ENCODE measurements at places on chromosomes 16 and 17.

DNA sequence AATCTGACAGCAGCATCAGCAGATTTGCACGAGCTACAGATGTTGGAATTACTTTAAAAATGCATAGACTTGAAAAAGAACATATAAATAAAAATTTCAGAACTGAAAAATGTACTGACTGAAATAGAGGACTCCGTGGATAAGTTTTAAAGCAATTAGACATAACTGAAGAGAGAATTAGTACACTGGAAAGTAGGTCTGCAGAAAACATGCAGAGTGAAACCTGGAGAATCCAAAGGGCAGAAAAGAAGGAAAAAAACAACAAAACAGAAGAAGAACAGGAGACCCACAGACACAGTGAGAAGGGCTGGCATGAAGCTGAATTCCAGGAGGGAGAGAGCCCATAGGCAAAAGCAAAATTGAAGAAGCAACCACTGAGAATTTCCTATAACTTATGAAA lies 57.2 kb upstream of the ENPP7 start:
- DNase-seq, result no peak

DNA sequence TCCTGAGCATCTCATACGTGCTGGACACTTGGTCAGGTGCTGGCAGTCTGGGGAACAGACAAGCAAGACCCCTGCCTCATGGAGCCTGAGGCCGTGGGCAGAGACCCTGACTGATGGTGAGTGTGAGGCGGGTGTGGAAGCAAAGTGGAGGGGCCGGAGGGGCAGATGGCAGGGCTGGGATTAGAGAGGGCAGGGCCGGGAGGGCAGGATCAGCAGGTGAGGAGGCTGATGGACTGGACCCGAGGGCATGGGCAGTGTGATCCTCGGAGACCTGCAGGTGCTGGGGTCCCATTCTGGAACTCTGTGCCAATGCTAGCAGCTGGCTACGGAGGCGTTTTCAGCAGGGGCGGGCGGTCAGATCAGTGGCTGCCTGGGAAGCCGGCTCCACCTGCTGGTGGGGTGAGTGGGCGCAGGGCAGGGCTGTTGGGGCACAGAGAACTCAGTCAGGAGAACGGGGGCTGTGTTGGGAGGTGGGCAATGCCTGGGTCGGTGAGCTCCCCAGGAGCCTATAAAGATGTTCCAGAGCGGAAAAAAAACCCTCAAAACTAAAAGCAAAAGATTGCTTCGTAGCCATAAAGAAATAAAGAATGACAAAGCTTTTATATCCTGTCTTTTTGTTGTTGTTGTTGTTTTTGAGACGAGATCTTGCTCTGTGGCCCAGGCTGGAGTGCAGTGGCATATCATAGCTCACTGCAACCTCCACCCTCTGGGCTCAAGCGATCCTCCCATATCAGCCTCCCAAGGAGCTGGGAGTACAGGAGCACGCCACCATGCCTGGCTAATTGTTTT lies 8.9 kb upstream of the C16orf74 start:
- DNase-seq, result no peak

DNA sequence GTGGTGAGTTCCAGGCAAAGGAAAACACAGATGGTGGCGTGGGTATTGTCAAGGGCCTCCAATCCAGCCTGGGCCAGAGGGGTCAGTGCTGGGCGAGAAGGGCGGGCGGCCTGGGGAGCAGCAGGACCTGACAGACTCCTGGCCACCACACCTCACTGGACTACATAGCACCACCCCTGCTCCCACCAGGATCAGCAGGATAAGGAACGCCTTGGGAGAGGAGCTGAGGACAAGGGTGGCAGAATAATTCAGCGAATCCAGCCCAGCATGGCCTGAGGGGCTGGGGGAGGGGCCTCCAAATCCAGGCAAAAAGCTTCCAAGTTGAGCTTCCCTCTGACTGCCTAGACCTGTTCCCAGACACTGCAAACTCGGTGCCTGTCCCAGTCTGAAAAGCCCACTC lies 6.5 kb downstream of the DLX4 start:
- DNase-seq, result no peak

- DNase-seq, result no peak
Measured at GRCh38 chr16:3594316-3595109, 16.9 kb downstream of the SLX4 start.

DNA sequence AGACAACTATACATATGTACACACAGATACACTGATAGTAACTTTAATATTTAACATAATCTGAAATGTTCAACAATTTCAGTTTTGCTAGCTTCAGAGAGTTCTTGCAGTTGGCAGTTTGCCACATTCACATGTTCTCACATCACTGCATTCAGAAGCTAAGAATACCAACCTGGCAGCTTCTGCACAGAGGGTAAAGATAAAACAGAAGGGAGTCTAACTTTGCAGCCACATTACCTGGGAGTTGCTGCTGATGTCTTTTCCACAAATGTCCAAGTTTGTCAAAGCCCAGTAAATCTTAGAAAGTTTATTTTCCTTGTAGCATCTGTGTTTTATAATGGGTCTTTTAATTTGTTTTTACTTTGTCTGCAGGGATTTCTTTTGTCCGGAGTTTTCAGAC lies 332.0 kb downstream of the BCAS3 start:
- DNase-seq, result no peak

All from ascending aorta (tissue), 2 donors.